Hypothalamus (tissue), 51 donors: ENCODE measurements at places on chromosomes 2 and 18.

DNA sequence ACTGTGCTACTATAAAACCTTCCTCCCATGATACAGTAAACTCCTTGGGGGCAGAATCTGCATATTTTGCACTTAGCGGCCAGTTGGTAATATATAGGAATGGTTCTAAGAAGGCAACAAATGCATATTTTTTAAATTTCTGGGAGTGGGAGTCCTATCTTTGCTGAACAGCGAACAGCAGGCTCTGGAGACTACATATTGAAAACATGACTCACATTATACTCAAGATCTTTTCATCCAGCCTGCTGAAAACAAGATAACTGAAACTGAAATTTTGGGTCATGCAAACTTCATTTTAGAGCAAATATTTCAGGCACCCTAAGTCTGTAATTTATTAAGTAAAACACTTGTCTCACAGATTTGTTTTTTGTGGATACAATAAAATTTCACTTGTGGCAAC lies 122.2 kb downstream of the SATB2 start:
- no peak for DNase-seq

DNA sequence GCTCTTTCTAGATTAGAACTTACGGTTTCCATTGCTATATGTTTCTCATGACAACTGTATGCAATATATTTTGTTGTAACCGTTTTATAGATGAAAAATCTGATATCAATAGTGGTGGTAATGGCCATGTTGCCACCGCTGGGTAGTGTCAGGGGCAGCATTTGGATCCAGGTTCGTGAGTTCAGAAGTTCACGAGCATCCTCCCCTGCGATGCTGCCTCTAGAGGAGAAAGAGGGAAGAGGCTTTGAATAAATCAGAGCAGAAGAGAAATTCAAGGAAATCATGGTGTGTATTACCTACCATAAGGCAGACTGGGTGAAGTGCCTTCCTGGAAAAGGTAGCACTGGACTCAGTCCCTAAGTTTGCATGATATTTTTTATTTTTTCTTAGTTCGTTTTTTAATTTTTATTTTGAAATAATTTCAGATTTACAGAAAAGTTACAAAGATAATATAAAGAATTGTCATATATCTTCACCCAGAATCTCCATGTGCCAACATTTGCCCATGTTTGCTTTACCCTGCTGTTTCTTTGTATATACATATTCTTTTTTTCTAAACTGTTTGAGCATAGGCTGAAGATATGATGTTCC lies 3.3 kb upstream of the ZBTB7C start:
- no peak for DNase-seq

- DNase-seq, result peak; percentile 62
Measured at GRCh38 chr2:211745295-211746097, 793.1 kb downstream of the ERBB4 start.

DNA sequence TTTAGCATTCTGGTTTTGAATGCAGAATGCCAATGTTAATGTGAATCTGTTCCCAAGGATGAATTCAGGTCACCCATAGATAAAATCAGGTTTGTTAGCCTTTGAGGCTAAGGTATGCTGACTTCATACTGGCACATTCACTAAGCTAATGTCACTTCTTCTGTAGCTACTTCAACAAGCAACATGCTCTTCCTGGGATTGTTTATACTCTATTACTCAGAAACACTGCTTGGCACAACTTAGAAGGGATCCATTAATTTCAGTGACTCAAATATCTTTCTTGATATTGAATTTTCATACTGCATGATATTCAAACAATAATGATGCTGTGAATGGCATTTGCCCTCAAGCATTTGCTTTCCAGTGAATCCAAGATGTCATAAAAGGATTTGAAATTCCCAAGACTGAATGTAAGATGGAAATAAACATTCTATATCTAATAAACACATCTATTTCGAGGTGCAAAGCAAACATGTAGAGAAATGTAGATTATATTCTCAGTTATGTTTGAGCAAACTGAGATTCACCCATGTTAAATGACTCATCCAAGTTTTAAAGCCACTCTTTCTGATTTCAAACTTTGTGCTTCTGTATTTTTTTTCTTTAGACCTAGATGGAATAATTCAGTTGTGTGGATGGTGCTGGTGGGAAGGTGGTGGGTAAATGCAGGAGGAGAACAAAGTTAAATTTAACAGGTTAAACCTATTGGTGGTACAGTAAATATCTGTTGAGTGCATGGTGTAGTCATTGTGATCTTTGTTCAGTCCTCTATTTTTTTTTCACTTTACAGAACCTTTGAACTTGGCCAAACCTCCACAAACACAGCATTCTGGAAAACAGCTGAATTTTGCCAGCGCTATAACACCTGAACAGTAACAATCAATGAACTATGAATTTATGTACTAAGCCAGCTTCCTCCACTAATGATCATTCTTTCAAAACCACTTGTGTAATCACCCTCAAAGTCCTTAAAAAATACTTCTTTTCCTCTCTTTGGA lies 162.1 kb upstream of the XIRP2 start:
- no peak for DNase-seq

GRCh38 chr2:142926445-142926844 lies 49.0 kb downstream of the KYNU start:
- no peak for DNase-seq

DNA sequence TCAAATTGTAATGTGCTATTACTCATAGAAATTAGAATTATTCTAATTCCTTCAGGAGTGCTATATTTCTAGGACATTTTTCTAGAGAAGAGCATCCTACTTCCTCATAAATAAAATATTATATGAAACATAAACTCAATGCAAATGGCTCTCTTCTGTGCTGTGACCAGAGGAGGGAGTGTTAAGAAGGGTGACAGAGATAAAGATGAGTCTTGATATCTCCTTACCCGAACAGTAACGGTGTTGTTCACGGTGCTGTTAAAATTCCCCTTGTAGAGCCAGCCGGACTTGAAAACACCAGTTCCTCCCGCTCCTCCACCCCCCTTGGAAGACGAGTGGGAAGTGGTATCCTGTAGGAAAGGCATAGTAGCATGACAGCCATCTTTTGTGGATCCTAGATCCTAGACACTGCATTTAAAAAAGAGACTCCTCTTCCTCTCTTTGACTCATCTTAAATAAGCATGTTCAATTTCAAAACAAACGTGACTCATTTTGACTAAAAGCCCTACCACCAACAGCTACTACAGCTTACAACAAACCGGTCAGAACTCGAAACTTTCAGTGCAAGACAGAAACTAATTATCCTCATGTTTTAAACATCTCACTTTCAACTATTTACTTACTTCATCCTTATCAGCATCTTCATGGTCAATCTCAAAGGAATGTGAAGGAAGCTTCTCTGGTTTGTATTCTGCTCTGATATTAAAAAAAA lies 156.3 kb downstream of the DOCK10 start:
- no peak for DNase-seq
